ENCODE measurements at places on chromosomes 3 and 15.

GRCh38 chr3:140636406-140637138 lies 41.3 kb upstream of the TRIM42 start:
- no peak for DNase-seq

DNA sequence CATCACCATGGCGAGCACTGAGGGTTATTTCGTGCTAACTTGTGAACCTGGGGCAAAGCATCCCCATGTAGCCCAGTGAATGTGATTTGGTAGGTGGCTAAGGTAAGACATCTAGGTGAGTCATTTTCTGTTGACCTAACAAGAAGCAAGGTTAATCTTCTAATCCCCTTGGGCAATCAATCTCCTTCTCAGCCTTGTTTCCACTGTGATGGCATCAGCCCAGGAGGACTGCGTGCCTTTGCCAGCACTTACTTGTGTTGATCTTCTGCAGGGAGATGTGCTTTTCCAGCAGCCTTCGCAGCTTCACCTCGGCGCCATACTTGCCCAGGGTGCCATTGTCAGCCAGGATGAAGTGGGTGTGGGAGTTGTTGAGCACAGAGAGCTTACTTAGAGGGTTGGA lies 35.7 kb downstream of the TRPM1 start:
- no peak for DNase-seq

- DNase-seq, result peak; percentile 60
Measured at GRCh38 chr15:70327856-70328678, 230.3 kb upstream of the TLE3 start.

DNA sequence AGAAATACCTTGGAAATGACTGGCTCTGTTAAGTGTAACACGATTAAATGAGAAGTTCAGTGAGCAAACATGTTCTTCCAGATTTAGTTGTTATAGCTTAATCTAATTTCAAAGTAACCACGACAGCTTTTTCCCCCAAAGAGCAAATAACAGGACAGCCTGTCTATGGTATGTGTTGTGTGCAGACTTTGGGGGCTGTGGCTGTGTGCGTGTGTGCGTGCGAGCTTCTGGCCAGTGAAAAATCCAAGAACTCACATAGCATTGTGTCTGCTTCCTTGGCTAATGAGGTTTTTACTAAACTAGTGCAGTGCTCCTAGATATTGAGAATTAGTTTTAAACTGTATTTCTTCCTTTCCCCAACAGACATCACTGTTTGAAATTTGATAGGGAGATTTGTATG lies 167.1 kb downstream of the CACNA1D start:
- no peak for DNase-seq

GRCh38 chr3:65979731-65980130 lies 59.0 kb downstream of the MAGI1 start:
- DNase-seq, result no peak

- no peak for DNase-seq
Measured at GRCh38 chr3:71577011-71577410, 6.5 kb downstream of the FOXP1 start.

DNA sequence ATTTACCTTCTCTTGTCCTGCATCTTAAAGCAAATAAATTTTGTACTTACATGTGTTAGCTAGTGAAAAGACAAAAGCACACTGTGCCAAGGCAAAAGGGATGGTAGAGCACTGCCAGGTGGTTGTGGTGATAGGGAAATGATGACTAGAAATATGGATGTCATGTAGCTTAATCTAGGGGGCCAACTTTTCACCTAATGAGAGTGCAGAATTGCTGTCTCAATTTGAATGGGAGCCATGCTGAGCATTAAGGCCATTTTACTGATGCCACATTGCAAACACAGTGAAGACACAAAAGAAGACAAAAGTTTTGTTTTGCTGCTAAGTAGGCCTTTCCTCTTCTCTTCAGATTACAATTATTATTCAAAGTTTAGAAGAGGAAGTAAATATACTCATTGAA lies 274.7 kb downstream of the PDCD6IP start:
- DNase-seq, result no peak

DNA sequence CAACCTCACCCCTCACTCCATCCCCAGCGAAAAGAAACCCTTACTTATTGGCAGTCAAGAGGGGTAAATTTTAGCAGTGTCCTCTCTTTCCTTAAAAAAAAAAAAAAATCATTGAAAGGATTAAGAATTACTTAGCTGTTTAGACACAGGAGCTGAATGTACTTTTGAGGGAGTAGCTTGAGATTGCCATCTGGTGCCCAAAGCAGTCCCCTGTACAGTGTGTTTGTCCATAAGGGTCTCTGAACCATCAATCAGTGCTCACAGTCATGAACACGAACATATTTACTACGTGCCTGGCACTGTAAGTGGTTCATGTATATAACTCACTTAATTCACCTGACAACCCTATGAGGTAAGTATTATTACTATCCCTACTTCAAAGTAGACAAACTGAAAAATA lies 463.5 kb downstream of the RAP2B start:
- no peak for DNase-seq

DNA sequence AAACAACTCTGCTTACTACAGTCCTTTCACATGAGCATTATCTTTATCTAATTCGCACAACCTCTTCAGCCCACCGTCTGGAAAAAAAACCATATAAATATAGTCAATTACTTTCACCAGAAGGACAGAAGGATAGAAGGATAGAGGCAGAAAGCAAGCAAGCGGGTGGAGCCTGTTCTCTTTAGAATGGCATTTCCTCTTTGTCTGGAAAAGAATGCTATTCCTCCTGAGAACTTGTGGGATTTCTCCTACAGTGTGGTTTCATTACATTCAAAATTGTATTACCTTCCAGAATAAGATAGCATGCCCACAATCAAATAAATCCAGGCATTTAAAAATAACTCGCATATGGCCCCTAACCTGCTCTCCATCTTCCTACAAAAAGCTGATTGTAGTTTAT lies 23.1 kb downstream of the SLC30A4 start:
- DNase-seq, result no peak

DNA sequence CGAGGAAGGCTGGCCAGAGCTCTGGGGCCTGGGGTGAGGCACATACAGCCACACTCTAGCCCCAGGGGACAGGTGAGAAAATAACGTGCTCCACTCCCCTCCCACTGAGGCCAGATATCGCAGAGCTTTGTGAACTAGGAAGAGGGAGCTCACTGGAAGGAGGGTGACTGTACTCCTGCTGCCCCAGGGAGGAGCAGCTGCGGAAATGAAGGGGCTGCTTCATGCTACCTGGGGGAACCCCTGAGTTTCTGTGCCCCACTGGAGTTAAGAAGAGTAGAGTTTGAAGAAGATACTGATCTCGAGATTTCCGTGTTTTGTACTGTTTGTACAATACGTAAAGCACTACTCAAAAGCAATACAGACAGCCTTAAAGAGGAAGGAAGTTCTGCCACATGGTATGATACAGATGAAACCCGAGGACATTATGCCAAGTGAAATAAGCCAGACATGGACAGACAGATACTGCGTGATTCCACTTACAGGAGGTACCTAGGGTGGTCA lies 44.6 kb downstream of the CMTM6 start:
- no peak for DNase-seq

DNA sequence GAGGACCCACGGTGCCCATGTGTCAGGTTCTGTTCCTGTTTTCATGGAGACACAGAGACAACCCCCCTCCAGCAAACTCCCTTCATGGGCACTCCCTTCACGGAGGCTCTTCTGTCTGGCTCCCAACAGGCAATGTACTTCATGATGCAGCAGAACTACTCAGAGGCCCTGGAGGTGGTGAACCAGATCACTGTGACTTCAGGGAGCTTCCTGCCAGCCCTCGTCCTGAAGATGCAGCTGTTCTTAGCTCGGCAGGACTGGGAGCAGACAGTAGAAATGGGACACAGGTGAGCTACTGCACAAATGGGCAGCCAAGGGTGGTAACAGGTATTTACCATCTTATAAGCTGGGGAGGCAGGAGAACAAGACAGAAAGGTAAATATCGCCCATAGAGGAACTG lies 7.0 kb downstream of the TTC21A start:
- no peak for DNase-seq

- no peak for DNase-seq
Measured at GRCh38 chr3:31449318-31449717, 83.4 kb upstream of the STT3B start.

- DNase-seq, result no peak
Measured at GRCh38 chr3:183211352-183211751, 41.7 kb upstream of the B3GNT5 start.

- no peak for DNase-seq
Measured at GRCh38 chr3:126422571-126423091, 27.9 kb downstream of the CFAP100 start.

- no peak for DNase-seq
Measured at GRCh38 chr15:93482731-93483130, 393.7 kb upstream of the RGMA start.

GRCh38 chr3:192843723-192844485 lies 73.8 kb downstream of the MB21D2 start:
- no peak for DNase-seq

DNA sequence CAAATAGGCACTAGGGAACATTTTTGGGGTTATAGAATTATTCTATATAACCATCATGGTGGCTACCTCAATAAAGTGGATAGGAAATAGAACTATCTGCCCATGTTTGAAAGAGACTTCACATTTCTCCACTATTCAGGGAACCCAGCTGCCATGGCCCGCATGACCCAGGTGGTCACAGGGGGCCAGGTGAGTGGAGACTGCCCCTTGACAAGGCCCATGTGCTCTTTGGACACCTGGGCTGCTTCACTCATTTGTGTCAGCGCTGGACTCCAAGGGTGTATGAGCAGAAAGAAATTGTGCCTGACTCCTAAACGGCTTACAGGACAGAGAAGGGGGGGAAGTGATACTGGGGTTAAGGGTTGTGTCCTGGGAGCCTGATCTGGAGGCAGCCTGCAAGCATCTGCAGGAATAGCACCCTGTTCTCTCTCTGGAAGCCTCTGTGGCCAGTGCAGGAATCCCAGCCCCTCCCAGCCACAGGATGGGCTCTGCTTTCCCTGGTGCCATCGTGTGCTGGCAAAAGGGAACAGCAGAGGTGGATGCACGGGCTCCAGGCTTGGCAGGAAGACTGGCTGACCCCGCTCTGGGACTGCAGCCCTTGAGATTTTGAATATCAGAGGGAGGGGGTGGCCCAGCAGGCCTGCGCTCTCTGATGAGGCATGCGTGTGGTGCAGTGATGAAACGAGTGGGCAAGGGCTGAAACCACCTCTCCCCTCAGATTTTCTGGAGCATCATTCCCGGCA lies 9.1 kb upstream of the C3orf22 start:
- DNase-seq, result peak; percentile 62

GRCh38 chr3:179288845-179289244 lies 34.0 kb upstream of the ZNF639 start:
- no peak for DNase-seq

GRCh38 chr3:186886202-186886981 lies 43.9 kb downstream of the ADIPOQ start:
- DNase-seq, result no peak

GRCh38 chr3:142850395-142851023 lies 38.4 kb downstream of the PCOLCE2 start:
- DNase-seq, result no peak

DNA sequence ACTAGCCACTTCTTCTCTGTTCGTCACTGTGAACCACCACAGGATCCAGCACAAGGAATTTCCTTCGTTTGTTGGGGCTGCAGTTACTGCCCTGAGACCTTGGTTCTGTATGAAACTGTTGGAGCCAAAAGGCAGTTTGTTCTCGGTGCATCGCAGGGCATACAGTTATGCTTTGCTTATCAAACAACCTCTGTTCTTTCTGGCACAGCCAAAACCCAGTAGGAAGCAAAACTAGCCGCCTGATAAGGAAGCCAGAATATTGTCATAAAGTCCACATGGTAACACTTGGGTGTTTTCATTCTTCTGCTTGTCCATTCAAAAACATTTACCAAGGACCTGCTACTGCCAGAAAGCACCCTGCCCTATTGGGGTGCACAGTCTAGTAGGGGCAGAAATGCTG lies 116.1 kb downstream of the RAB11A start:
- DNase-seq, result no peak

DNA sequence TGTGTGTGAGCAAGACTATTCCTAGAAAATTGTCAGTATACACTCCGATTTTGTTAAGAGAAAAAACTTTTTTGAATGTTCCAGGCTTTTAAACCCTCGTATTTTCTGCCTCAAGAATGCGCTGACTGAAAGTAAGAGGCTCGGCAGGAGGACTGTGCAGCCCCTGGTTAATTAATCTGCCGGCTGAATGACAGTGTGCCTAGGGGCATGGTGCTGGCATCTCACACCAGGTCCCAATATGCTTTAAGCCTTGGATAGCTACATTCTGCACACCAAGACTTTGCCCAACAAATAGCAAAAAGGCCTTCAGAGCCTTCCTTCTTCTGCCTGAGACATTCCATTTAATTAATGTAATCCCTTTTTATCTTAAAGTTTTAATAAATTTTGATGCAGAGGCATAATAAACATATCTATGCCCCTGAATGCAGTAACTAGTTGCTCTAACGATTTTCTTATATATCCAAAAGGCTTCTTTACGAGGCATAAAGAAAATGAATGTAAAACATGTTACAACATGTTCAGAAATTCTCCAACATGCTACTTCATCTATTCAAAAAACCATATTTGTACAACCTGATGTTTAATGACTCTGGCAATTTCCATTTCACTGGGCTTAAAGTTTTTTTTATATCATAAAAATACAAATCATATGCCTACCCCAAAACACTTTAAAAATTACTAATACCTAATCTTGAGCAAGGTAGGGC lies 37.9 kb downstream of the DPH6 start:
- DNase-seq, result peak; percentile 4

GRCh38 chr3:152760591-152760990 lies 74.3 kb upstream of the P2RY1 start:
- DNase-seq, result no peak

DNA sequence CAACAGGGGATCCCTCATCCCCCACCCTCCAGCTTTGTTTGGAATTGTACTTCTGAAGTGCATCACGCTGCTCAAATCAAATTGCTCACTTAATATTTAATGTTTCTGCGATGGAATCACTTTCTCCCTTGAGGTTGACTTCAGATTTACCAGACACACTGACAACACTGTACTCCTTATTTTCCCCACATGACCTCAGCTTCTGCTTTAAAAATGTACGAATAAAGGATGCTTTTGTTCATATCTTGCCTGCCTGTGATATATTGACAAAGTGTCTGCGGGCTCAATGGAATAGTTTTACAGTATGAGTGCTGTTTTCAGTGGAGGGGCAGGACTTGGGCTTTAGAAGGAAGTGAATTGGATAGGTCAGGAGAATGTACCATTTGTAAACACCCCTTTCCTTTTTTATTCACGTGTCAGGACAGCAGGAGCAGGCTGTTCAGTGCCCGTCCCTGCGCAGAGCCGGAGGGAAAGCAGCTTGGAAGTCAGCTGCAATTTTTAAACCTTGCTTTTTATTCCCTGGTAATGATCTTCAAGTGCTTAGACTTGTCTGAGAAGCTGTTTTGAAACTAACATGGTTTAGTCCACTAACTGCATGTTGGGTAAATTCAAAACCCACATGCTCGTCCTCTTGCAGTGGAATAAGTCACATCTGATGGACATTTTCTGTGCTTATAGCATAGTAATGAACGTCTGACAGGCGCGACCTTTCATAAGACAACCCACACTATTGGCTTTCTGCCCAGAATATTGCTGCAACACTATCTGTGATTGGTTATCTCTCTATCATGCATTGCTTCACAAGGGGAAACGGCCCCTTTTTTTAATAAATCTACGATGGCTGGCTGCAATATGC lies 29.9 kb downstream of the MBNL1 start:
- peak; percentile 39 for DNase-seq

Data from iPS-NIHi11 (cell line).